Head of caudate nucleus (tissue), 42 donors: ENCODE measurements at places on chromosomes 6 and 20.

GRCh38 chr20:63490416-63490815 is 8.5 kb downstream of the EEF1A2 start:
- no peak for DNase-seq

GRCh38 chr6:112087916-112088315 is 525 bp downstream of the FAM229B start:
- DNase-seq = no peak

- no peak for DNase-seq
Measured at GRCh38 chr20:48722737-48723191, 105.0 kb downstream of the PREX1 start.

DNA sequence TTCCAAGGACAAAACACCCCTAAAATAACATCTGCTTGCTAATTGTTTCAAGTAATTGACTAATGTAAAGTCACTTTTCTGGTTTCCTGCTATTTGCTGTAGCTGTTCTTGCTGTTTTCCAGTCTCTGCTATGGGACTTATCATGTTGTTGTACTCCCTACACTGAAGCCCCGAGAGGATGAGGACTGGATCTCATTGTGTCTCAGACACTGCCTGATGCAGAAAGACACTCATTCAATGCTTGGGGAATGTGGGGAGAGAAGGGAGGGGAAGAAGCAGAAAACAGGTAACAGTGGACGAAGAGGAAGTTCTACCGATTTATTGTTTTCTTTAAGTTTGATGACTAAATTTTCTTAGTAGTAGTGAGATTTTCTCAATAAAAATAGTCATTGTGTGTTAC is 79.8 kb downstream of the DOK5 start:
- no peak for DNase-seq

- DNase-seq = no peak
Measured at GRCh38 chr6:27477318-27478013, 4.6 kb upstream of the ZNF184 start.

DNA sequence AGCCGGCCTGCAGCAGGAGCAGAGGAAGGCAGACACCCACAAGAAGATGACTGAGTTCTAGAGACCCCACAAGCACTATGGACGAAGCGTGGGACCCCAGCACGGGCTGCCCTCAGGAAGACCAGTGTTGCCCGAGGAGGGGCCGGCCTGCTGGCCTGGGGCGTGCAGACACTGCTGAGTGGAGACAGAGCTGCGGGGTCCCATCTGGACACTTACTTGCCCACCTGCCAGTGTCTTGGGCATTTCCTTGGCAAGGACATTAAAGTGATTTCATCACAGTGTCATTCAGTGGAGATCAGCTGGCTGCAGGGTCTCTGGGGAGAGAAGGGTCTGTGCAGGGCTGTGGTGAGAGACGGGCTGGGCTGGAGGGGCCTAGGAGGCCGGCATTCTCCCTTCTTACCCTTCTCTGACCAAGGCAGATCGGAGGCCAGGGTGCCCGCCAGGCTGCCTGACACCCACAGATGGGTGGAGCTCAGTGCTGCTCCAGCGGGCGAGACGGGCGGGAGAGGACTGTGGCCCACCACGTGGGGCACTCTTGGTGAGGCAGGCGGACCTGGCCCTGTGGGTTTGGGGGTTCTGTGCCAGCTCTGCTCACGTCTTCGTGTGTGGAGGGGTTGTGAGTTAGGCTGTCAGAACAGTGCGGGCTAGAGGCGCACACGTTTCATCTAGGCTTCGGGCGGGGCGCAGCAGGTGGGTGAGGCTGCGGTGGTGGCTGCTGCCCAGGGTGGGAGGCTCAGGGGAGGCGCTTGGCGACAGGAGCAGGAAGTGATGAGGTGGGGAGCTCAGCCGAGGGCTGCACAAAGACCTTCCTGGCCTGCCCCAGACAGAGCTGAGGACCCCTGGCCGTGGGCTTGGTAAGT is at the start of gene LIME1:
LIME1 (plus strand) TSS at position 806 of the 860 bp plus-strand sequence. CDS start 886 bp downstream, outside the sequence.
- DNase-seq = peak; percentile 78

DNA sequence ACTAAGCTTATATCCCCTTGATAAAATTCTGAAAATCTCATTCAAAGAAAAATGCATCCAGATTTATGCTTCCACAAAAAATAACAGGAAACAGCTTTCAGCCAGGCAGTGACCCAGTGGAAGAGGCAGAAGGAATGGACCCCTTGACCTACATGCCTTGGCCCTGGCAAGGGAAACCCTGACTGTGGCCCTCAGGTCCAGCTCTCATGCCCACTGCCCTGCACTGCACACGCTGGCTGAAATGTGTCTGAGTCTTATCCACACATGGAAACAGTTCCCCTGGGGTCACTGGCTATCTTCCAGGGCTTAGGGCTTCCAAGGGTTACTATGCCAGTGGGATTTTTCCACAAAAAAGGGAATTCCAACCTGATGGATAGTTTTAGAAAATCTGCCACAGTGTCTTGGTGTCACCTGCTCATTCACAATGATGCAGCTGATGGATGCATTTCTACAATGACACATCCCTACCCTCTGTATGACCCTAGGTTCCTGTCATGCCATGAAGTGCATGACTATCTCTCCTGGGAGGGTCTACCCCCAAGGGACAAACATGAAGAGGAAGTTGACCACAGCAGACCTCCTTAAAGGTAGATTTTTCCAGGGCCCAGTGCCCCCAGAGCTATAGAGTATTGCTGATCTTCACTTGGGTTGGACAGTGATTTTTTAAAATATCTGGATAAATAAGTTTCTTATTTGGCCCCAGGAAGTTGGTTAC is 121.9 kb upstream of the CD93 start:
- DNase-seq = no peak

DNA sequence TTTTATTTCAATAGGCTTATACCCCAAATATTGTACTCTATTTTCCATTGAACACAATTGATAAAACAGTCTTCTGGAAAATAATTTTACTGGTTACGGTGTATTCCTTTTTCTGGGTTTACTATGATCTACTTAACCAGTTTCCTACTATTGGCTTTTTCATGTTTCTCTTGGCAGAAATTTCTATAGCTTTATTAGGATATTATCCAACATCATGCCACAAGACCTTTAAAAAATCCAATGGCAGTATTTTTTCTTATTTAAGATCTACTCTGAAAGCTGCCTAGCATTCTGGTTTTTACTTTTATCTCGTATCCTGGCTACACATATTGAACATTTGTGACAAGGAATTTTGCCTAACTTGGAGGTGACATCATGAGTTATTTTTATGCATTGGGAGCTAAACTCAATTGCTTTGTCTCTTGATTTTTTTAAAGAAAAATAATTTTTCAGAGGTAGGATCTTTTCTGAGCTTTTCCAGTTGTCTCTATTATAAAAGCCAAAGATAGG is 45.5 kb downstream of the SLC9A8 start:
- DNase-seq = no peak

DNA sequence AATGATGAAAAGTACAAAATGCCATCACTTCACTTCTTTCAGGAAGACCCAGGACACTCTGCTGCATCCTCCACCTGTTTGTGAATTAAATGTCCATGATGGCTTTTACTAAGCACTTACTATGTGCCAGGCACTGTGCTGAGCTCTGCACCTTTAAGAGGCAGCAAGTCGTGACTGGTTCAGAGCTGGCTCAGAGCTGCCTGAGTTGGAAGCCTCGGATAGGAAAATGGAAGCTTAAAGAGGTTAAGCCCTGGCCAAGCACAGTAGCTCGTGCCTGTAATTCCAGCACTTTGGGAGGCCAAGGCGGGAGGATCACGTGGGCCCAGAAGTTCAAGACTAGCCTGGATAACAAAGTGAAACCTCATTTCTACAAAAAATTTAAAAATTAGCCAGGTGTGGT is 95.6 kb downstream of the SNX5 start:
- DNase-seq = no peak

- DNase-seq = no peak
Measured at GRCh38 chr6:21752054-21752811, 158.7 kb downstream of the SOX4 start.

- no peak for DNase-seq
Measured at GRCh38 chr6:39247667-39248194, 18.5 kb upstream of the KCNK5 start.

DNA sequence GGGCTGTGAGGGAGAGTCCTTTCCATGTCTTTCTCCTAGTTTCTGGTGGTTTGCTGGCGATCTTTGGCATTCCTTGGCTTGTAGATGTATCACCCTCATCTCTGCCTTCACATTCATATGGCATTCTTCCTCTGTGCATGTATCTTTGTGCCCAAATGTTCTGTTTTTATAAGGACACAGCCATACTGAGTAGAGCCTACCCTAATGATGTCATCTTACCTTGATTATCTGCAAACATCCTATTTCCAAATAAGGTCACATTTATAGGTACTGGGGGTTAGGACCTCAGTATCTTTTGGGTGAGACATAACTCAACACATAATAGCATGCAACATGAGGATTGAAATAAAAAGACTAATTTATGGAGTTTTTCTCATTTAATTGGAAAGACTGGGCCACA is 5.5 kb downstream of the SH3BGRL2 start:
- DNase-seq = no peak

DNA sequence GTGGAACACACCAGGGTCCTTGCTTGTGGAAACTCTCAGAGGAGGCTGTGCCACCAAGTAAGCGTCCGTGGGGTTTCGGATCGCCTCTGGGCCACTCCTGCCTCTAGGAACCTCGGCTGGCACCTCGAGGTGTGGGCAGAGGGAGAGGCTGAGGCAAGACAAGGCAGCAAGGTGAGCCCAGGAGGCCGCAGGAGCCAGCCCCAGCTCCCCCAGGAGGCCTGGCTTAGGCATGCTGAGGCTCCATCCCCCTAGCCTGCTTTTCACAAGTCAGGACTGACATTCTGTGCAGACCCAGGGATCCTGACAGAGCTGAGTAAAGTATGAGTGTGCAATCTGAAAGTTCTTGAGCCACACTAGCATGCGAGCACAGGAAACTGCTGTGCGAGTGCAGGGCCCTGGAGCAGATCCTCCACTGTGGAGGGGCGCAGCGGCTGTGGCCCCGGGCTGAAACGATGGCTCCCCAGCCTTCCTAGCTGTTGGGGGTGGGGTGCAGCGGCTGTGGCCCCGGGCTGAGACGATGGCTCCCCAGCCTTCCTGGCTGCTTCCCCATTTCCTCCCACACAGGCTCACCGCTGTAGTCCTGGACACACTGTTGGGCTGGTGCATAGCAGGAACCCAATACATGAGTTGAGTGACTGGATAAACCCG is 75.2 kb upstream of the CD93 start:
- DNase-seq = no peak

- DNase-seq = no peak
Measured at GRCh38 chr6:156434049-156434794, 343.0 kb upstream of the ARID1B start.

GRCh38 chr20:46406986-46407670 is 713 bp upstream of the ELMO2 start:
- DNase-seq = peak; percentile 89

GRCh38 chr20:30168025-30168799 is 1089.3 kb upstream of the DEFB115 start:
- no peak for DNase-seq

DNA sequence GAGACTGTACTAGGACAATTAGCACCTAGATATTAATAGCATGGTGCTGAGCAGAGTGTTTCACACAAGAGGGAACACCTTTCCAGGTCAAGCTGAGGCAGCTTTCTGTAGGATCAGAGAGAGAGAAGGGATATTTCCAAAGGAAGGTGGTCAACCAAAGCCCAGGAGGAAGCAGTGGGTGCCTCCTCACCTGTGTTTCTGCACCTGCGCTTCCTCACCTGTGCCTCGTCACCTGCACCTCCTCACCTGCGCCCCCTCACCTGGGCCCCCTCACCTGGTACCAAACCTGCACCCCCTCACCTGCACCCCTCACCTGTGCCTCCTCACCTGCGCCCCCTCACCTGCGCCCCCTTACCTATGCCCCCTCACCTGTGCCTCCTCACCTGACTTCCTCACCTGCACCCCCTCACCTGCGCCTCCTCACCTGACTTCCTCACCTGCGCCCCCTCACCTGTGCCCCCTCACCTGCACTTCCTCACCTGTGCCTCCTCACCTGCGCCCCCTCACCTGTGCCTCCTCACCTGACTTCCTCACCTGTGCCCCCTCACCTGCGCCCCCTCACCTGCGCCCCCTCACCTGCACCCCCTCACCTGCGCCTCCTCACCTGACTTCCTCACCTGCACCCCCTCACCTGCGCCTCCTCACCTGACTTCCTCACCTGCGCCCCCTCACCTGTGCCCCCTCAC is 67.9 kb downstream of the TTLL2 start:
- DNase-seq = no peak

DNA sequence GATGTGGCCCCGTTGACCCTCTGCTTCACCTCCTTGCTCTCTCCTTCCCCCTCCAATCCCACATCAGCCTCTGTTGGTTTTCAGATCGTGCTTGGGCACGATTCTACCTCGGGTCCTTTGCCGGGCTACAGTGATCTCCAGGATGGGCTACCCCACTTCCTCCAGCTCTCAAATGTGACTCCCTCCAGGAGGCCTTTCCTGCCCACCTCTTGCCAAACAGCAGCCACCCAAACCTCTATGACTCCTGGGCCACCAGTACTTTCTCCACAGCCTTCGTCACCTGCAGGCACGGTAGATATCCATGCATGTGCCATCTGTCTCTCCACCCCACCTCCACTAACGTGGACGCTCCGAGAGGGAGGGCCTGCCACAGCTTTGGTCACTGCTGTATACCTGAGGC is 55.9 kb upstream of the NXT1 start:
- no peak for DNase-seq

GRCh38 chr20:2125474-2126112 is 24.0 kb downstream of the STK35 start:
- DNase-seq = no peak

- no peak for DNase-seq
Measured at GRCh38 chr6:136753624-136754023, 38.7 kb downstream of the MAP3K5 start.

DNA sequence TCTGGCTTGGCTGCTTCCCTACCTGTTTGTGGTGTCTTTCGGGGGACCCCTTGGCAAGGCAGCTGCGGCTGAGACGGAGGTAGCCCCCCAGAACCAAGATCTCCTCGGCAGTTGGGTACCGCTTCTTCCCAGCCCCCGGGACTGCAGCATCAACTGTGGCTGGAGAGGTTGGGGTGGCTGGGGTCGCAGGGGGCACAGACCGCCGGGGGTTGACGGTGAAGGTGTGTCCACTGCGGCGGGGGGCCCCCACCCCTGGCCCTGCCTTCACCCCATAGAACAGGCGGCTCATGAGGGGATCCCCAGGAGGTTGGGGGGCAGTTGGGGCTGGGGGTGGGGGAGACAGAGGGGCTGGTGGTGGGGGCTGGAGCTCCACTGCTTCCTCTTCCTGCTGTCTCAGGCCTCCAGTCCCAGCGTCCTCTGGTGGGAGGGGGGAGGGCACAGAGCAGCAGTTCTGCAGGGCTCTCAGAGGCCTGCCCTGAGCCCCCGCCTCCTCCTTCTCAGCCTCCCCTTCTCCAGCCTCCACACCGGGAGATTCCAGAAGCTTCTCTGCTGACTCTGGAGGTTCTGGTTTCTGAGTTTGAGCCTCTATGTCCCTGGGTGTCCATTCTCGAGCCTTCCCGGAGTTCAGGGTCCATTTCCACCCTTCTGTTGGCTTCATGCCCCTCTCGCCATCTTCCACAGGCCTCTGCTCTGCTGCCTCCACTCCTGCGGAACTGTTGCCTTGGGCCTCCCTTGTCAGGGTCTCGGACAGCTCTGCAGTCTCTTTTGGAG is 1.9 kb downstream of the PPP1R18 start:
- peak; percentile 48 for DNase-seq
